Stimulated activated CD8-positive, alpha-beta memory T cell treated with anti-CD3 and anti-CD28 coated beads, Interleukin-7, amount 100 ng/mL, for 4 hours (primary cell): ENCODE measurements at places on chromosomes 7 and 10.

DNA sequence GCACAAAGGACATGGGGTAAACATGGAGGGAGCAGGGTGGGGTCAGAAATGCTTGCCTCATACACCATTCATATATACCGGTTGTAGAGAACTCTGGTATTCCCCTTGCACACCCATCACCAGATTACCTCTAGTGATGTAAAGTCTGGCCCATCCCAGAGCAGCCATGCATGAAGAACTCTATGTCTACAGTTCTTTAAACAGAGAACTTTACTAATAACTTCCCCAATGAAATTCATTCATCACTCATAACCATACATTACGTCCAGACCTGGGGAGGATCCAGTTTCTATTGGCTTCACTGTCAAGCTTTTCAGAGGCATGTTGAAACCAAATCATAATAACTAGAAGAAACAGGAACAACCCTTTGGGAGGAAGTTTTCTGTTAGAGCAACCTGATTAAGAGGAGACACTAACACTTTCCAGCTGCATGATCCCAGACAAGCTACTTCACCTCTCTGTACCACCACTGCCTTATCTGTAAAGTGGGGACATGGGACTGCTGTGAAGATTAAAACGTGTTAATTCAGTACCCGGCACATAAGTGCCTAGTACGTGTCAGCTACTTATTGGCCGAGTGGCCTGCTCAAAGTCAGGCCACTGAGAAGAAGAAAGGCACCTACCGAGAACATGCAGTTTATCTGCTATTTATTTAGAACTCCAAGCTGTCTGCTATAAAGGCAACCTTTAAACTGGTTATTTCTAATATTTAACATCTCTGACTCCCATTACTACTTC, 59.7 kb downstream of the IGF2BP3 start:
- no peak for DNase-seq

- no peak for DNase-seq
Measured at GRCh38 chr10:80590585-80591125, 53.0 kb downstream of the SH2D4B start.

DNA sequence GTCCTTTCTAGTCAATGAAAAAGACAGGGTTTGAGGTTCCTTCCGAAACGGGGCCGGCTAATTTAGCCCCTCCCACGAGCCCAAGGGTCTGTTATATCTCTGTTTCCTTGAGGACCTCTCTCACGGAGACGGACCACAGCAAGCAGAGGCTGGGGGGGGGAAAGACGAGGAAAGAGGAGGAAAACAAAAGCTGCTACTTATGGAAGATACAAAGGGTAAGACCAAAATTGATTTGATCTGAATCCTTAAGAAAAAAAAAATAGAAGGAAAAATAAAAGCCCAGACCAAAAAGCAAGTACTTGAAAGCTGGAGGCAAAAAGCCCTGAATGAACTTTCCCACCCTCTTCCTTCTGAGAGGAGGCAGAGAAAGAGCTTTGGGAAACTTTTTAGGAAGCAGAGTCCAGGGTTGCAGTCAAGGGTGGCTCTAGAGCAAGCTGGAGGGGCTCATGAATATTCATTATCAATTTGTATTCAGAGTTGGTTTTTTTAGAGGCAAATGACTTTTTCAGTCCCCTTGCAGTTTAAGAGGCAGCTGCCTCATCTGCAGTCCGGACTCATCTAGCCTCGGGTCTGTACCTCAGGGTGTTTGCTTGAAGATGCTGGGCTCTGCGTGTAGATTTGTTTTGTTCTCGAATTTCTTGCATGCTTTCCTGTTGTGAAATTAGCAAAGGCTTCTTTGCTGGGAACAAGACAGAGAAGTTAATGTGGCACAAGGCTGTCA, at the start of gene ENTPD1:
Gene ENTPD1, plus strand, starts transcription at position 123 of the 721 bp plus-strand sequence. Its CDS starts 77 bp downstream, at position 200.
- DNase-seq: no peak

DNA sequence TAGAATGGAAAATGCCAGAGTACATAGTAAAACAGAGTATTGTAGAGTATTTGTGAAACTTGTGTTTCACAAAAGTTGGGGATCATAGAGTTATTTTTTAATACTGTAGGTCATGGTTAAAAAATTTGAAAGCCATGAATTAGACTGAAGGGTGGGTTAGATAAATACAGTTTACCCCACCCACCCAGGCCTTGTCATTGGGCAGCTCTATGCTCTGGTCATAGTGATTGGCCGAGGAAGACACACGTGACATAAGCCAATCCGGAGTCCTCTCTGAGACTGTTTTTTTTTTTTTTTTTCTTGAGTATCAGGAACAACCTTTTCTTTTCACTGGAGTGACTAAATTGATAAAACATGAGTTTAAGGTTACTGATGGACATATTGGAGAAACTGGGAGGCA, 33.3 kb upstream of the ORC5 start:
- no peak for DNase-seq

GRCh38 chr7:146290746-146291145, 174.1 kb downstream of the CNTNAP2 start:
- no peak for DNase-seq

DNA sequence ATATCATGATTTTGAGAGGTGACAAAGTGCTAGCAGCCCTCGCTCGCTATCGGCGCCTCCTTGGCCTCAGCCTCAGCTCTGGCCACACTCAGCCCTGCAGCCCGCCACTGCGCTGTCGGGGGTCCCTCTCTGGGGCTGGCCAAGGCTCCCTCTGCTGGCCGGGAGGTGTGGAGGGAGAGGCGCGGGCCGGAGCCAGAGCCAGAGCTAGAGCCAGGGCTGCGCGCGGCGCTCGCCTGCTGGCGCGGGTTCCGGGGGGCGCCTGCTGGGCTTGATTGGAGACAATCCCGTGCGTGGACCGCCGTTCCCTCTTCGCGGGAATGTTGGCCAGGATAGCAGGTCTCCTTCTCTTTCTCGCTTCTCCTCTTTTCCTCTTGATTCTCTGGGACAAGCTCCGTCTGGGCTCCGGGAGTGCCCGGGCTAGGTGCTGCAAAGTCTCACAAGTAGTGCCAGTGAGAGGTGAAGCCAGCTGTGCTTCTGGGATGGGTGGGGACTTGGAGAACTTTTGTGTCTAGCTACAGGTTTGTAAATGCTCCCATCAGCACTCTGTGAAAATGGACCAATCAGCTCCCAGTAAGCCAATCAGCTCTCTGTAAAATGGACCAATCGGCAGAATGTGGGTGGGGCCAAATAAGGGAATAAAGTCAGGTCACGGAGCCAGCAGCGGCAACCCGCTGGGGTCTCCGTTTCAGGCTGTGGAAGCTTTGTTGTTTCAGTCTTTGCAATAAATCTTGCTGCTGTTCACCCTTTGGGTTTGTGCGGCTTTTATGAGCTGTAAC, 43.4 kb upstream of the ELMO1 start:
- DNase-seq: no peak

DNA sequence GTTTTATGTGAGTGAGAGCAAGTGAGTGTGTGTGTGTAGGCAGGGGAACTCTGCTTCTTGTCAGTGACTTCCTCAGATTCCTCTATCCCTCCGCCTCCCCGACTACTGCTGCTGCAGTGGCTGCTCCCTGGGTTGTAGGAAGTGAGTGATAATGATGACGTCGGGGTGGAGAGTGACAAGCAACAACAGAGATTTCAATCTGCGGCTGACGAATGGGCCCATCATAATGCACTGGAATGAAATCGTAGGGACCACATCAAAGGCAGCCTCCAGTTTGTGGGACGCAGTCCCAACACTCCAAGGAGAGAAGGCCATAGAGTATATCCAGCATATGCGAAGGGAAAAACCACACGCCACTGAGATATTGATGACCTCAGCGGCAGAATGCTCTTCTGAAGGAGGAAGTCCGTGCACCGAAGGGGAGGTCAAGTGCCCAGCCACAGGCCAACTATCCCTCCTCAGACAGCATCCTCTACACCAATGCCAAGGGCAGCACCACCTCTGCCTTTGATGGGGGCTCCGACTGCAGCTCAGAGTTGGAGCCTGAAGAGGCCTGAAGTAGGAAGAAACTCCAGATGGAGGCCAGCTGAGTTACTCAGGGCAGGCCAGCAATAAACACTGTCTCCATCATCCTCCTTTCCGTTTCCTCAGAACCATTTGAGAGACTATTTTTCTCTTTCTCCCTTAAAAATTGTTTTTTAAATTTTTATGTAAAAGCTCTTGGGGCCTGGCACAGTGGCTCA, 11.3 kb upstream of the STMP1 start:
- no peak for DNase-seq

GRCh38 chr10:43267811-43268210, 946 bp upstream of the RASGEF1A start:
- no peak for DNase-seq

GRCh38 chr7:16579216-16579615, 52.6 kb downstream of the LRRC72 start:
- DNase-seq: no peak

- no peak for DNase-seq
Measured at GRCh38 chr7:15686295-15686956, at the start of gene MEOX2. Gene MEOX2 (minus strand): TSS chr7:15686683. CDS start chr7:15686402, 281 bp downstream.

- no peak for DNase-seq
Measured at GRCh38 chr7:160958-161725, 31.2 kb upstream of the FAM20C start.

DNA sequence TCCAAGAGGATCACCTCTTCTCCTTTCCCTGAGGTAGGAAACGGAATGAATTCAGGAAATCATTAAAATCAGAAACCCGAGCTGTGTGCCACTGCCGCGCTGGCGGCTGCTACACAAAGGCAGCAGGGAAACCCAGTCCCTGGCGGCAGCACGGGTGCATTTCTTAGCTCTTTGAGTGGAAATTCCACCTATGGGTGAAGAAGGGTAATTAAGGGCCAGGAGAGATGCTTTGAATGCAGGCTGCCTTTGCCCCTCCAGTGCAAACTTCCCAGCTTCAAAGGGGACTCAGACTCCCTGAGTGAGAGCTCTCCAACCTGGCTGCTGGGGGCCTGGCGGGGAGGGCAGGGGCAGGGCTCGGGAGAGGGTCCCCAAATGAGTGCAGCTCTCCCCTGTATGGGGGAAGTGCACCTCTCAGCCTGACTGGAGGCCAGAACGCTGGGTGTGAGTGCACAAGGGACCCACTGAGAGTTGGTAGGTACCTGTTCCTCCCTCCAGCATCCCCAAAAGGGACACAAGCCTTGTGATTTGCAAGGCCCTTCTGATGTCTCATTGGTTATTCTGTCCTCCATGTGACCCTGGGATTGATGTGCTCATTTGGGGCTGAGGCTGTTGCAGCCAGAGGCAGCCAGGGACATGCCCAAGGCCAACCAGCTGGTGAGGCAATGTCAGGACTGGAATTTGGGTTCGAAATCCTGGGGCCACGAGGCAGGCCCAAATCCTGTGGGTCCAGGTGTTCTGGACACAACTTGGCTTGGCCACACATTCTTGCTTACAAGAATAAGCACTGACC, 16.3 kb upstream of the ZMIZ1 start:
- DNase-seq: no peak

- peak; percentile 37 for DNase-seq
Measured at GRCh38 chr10:89163265-89163995, 43.7 kb downstream of the CH25H start.

DNA sequence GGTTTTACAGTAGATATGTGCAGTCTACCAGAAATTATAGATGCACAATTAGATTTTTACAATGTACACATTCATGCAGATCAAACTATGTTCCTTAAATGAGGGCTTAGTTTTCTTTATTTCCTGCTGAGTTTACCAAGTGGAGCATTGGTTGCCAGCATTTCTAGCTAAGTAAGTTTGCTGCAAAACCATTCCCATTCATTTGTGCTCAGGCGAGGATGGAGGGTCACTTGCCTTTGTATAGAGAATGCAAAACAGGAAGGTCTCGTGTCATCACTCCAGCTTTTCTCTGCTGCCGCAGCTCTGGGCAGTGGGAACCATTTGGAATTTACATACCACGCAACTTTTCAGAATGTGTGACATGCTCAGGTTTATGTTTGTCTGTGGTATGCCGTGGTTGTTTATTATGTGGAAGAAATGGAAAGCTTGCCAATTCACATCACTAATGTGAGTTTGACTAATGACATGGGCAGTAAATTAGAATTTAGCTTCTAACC, 198.6 kb downstream of the TRIL start:
- no peak for DNase-seq

DNA sequence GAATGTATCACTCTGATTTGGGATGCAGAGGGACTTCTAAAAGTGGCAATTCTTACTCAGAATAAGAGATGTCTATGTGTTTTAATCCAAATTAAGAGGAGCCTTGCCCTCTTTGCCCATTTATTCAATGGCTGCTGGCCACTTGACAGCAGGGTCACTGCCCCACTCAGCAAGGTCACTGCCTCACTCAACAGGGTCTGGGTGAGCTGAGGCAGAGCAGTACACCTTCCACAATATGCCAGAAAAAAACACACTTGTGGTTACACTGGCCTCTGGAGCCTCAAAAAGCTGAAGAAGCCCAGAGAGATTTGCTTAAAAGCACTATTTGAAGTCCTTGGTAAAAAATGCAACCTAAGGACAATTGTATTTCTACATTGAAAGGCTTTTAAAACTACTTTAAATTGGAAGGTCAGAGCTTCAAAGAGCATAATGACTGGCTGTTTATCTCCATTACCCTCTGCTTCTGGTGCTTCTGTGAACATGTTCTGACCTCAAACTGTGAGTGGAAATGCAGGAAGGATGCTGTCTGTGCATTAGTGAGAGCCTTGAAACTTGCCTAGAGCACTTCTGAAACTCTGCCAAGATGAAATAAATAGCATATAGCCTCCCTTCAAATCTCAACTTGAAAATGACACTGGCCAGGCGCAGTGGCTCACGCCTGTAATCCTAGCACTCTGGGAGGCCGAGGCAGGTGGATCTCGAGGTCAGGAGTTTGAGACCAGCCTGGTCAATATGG, 35.1 kb upstream of the WIPF3 start:
- no peak for DNase-seq

DNA sequence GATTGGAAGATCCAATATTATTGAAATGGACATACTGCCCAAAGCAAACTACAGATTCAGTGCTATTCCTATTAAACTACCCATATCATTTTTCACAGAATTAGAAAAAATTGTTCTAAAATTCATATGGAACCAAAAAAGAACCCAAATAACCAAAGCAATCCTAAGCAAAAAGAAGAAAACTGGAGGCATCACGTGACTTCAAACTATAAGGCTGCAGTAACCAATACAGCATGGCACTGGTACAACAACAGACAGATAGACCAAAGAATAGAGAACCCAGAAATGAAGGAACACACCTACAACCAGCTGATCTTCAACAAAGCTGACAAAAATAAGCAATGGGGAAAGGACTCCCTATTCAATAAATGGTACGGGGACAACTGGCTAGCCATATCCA, 765.4 kb downstream of the SORCS3 start:
- DNase-seq: no peak

- DNase-seq: no peak
Measured at GRCh38 chr10:5460468-5461202, 38.7 kb downstream of the CALML5 start.

GRCh38 chr10:52780391-52781155, 8.0 kb upstream of the MBL2 start:
- DNase-seq: no peak

- DNase-seq: no peak
Measured at GRCh38 chr7:153398789-153399553, 639.4 kb downstream of the ACTR3B start.

GRCh38 chr10:80526742-80527141, 11.0 kb upstream of the SH2D4B start:
- DNase-seq: no peak

DNA sequence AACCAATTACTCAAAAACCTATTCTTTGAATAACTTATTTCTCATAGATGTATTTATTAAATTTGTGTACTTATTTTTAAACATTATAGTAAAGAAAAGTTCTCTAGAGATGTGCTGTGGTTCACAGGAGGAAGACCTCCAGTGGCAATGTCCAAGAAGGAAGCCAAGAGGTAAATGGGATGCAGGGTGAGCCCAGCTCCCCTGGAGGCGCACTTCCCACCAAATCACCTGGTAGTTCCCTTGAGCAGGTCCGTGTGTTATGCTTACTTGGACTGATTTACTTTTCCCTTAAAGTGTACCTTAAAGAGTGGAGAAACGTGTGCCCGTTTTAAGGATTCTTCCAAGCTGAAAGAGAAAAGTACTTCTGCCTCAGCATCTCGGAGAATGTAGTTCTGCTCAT, 55.3 kb downstream of the PAXIP1 start:
- DNase-seq: no peak
